ENCODE measurements at places on chromosomes 3 and 15.

DNA sequence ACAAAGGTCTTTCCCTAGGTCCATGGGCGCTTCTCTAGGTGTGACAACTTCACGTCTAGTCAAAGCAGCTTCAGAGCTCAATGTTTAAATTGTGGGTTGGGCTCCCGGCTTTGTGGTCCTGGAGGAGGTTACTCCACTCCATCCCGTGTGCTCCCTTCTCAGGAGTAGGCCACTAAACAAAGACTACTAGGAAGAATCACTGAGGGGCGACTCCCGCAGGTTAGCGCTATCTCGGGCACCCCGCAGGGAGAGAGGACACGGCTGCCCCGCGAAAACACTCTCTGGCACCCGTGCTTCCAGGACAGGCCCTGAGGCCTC lies 500 bp downstream of the PARP6 start:
- DNase-seq: no peak

GRCh38 chr15:42364529-42364928 lies 5.2 kb downstream of the CAPN3 start:
- no peak for DNase-seq

GRCh38 chr3:124763644-124764358 lies 33.5 kb downstream of the UMPS start:
- DNase-seq: no peak

DNA sequence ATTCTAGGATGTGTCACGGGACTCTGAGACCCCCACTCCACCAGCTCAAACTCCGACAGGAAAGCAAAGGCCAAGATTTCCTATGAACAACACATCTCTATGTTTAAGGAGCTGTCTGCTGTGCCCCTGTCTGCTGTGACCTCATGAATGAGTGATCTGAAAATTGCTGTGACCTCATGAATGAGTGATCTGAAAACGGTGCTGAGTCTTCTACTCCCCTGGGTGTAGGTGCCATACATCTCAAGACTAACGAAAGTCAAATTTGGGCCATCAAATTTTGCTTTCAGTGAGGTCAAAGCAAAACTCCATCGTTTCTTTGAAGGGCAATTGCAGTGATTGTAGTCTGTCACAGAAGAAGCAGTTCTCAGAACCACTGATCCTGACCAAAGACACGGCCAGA lies 24.4 kb downstream of the IL5RA start:
- no peak for DNase-seq

DNA sequence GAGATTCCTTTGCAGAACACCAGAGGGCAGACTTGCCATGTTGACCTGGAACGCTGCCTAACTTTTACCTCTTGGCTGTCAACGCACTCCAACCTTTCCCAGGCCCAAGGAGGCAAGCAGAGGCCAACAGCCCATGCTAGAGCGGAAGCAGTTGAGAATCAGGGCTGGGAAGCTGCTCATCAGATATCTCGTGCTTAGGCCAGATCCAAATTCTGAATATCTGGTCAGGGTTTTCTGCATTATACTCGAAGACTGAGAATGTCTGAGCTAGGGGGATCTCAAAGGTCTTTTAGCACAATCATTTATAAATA lies 2.5 kb downstream of the XIRP1 start:
- DNase-seq: no peak
